Right renal pelvis (tissue), 4 donors: ENCODE measurements at places on chromosomes 7 and 10. TPM values are rescaled to one million over a fixed set of nuclear protein-coding genes. Genes with fewer than 3 reads are reported as not detected.

DNA sequence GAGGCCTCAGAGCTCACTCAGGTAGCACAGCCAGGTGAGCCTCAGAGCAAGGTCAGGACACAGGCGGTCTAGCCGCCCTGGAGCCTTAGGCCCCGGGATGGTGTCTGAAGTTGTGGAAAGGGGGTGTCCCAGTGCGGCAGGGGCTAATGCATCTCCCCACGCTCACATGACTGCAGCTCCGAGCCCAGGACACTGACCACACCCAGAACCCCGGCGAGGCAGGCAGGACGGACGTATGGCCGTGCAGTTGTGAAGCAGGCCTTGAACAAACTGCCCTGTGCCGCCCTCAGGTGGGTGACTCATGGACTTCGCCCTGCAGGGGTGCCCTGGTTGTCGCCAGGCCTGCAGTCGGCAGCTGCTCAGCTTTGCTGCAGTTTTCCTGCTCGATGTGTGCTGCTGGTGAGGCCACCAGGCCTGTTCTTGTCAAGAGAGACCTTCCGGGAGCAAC is 5.0 kb upstream of the PRKAR1B start:
- no peak for DNase-seq

GRCh38 chr7:38398725-38399321 is 125.4 kb upstream of the TARP start:
- DNase-seq, result no peak

GRCh38 chr7:18390535-18390907 is 105.0 kb upstream of the HDAC9 start:
- DNase-seq, result no peak

DNA sequence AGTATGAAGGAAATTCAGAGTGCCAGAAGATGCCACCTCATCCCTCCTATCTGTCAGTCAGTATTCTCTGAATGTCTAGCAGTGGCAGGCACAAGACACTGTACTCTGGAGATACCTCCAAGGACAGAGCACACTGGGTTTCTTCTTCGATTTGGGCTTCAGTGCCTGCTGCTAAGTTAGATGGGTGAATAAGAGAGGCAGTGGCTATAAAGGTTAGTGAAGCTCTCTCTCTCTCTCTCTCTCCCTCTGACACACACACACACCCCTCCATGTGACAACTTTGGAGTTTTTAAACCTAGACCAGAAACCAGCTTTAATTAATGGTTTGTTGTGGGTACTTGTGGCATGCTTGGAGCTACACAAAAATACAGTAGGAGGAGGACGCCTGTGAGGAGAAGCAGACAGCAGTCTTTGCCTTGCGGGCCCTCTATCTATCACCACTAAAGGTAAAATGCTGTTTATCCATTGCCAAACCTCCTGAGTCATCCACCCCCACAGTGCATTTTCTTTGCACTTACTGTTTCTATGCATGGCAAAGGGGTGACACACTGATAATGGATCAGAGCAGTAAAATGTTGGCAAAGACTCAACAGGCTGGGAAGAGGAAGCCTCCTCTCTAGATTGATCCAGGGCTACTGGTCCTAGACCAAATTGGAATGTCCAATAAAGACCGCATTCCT is 102.5 kb downstream of the TRIL start:
- no peak for DNase-seq

DNA sequence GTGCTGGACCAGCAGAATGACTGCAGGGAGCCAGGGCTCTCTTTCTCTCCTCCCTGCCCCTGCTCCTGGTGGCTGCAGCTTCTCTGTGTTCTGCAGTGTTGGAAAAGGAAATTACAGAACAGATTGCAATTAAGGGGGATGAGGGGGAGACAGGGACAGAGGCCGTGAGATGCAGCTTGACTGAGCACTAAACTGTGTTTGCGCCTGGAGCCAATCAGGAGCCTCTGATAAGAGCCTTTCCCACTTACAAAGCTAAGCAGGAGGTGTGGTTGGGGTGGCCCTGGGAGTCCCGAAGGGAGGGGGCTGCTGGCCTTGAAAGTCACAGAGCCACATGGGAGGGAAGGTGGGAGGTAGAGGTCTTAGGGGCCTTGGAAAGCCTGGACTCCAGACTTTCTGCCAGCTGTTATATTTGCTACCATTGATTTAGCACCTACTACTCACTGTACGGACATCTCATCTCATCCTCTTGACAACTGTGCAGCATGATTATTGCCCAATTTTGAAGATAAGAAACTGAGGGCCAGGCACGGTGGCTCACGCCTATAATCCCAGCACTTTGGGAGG is 26.7 kb downstream of the TRIM8 start:
- no peak for DNase-seq

DNA sequence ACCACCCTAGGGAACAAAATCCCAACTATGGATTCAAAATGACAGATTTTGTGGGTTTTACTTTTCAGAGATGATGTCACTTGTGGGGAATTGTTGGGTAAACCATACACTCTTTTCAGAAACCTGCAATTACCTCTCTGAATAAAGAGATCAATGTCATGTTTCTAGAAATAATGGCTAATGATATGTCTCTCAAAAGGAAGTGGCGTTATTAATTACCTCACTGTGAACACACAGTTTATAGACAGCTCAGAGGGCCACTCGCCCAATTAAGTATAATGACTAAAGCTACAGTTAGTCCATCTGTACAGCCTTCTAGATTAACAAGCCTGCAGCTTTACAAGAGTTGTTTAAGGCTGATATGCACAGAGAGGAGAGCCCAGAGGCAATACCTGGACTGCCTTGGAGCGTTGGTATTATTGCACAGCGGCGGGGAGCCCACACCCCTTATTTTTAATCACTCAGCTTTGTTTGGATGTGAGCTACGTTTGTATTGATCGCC is 79.5 kb downstream of the RAB11FIP2 start:
- DNase-seq, result no peak

- no peak for DNase-seq
Measured at GRCh38 chr10:11184093-11184492, 166.4 kb downstream of the CELF2 start.

DNA sequence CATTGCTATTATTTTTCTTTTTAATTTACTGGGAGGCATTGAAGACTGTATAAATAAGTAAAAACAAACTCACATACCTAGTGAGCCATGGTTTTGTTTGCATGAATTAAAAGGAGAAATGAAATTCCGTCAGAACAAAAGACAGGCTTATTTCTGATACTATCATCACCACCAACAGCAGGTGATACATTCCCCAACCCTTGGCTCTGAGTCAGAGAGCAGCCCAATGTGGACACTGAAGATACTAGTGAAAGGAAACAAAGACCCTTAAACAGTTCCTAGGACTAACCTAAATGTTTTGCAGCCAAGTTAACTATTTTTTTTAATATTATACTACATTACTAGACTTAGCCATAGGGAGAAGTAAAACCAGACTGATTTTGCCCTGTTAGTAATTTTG is 31.6 kb downstream of the CHRM2 start:
- no peak for DNase-seq

DNA sequence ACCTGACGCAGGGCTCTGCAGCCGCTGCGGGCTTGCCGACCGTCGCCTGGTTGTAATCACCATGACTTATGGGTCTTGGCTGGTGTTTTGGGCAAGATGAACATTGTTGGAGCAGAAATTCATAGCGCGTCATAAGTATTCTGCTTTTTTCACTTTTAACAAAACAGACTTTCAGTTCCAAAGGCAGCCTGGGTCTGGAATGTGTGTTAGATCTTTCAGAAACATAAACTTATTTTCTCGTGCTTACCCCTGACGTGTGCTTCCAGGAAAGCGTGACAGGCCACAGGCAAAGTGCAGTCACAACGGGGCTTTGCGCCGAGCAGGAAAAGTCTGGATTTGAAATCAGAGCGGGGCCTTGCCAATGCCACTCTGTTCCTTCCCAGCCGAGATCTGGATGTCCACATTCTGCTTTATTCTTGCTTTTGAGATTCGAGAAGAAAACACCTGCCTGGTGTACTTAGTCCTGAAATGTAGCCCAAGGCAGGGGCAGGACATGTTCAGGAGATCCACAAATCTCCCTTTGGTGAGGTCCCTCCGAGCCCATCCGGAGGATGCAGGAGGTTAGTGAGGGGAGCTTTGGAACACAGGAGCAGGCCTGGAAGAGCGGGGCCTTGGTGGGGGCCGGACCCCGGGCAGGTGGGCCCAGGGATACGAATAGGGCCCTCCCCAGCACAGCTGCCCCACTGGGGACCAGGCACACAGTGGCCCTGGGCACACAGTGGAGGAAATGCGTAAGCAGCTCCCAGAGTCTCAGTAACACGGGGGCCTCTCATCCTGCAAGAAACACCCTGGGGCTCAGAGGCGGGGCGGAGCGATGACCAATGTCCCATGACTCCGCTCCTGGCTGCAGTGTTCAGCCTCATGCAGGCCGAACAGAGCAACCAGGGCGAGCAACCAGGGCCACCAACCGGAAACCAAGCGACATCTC is 49.5 kb upstream of the EBF3 start:
- DNase-seq, result no peak

DNA sequence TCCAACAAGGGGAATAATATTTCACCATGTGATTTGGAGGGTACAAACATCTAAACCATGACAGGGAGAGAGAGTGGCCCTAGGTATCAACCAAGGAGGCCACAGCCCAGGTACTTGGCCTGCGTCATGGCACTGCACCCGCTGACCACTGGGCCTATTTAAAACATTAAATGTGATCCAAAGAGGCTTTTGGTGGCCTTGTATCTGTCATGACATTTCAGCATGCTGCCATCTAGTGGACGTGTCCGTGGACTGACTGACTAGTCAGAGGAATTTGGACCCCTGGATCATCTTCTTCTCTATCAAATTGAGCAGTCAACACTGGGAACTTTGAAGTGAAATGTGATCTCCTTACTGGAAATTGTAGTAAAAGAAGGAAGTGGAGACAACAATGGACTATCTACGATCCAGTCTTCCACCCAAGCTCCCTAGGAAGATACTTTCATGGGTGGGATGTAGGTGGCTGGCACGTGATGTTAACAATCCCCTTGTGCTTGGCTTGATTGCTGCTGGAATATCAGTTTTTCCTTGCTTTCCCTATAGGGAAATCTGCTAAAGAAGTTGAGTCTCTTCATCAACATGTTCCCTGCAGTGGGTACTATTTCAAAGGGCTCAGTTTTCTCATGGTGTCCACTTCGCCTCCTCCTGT is 24.6 kb upstream of the ITGA8 start:
- no peak for DNase-seq

- no peak for DNase-seq
Measured at GRCh38 chr10:91800182-91800581, 2.0 kb downstream of the TNKS2 start.

DNA sequence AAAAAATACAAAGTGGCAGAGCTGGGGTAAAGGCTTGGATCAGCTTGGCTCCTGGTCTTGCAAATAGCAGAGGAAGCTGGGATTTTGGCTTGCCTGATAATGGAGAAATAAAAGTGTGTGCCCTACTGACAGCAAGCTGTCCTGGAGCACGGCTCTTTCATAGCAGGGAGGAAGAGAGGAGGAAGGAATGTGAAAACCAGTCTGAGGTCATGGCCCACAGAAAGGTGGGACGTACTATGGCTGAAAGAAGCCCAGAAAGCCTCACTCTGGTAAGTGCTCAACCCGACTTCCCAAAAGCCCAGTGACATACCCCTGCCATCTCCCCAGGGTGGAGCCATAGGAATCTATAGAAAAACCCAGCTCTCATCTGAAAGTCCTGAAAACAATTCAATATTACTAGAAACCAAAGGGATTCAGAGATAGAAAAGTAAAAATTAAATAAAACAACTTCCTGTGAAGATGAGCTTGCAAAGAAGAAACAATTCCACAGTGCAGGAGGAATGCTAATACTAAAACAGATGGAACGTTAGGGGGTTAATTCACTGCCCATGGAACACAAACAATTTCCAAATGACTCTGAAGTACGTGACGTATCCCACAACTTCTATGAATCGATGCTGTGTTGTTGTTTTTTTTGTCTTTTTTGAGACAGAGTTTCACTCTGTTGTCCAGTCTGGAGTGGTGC is 246.7 kb upstream of the PTN start:
- no peak for DNase-seq

DNA sequence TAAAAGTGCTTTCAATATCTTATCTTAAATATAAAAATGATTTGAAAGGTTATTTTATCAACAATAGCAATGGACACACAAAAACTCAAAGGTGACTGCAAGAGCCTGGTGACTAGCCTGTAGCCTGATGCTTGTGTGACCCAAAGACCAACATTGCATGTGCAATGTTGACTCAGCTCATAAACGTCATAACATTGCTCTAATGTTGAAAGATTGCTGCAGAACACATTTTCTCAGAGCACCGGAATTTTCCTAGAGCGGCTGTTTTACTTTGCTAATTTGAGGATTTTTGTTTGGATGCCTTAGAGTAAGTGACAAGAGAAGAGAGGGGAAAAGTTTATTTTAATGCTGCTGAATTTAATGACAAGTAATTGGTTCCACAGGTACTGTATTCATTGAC is 107.1 kb downstream of the RAB18 start:
- DNase-seq, result no peak

DNA sequence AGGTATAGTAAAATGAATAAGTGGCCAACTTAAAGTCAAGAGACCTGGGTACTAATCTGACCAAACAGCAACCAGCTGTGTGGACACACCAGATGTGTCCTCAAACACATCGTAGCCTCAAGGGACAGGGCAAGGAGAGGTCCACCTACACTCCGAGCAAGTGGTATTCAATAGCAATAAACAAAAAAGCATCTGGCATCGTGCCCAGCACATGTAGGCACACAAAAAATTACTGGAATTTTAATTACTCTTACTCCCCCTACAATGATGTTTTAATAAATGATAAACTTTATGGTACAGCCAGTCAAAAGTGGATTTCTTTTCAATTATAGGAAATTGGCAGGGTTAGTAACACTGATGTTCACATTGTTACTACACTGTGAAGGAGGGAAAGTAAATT is 3.5 kb upstream of the RGS10 start:
- DNase-seq, result no peak

DNA sequence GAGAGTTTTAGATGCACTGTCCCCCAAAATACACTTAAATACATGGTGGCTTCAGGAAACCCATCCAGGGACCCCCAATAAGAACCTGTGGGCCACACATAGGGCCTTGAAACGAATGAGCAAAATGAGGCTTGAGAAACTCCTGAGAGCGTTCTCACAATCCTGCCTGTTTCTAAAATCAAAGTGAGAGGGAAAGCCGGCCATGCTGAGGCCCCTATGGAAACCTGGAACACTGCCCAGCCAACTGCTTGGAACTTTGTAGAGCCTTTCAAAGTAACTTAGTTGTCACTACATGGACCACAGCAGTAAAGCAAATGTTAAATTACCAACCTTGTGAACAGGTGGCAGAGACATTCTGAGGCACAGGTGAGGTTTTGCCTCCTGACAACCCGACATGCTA is 13.4 kb downstream of the SGMS1 start:
- no peak for DNase-seq

GRCh38 chr7:75732764-75733630 is 5.7 kb downstream of the HIP1 start:
- no peak for DNase-seq

HMX3 gene
- not detected for polyA plus RNA-seq

FAM180A gene
- not detected for polyA plus RNA-seq

SLC26A3 gene
- 0.35 TPM for polyA plus RNA-seq

LIPM gene
- polyA plus RNA-seq, result not detected

PTPRN2 gene
- polyA plus RNA-seq, result 8.5 TPM

MUC12 gene
- not detected for polyA plus RNA-seq

ASIC3 gene
- polyA plus RNA-seq, result 2.0 TPM

PRSS37 gene
- polyA plus RNA-seq, result 0.19 TPM

NKX1-2 gene
- 0.01 TPM for polyA plus RNA-seq
